Activated CD8-positive, alpha-beta memory T cell treated with anti-CD3 and anti-CD28 coated beads for 1 hour (primary cell): ENCODE measurements at places on chromosomes 6 and 20.

DNA sequence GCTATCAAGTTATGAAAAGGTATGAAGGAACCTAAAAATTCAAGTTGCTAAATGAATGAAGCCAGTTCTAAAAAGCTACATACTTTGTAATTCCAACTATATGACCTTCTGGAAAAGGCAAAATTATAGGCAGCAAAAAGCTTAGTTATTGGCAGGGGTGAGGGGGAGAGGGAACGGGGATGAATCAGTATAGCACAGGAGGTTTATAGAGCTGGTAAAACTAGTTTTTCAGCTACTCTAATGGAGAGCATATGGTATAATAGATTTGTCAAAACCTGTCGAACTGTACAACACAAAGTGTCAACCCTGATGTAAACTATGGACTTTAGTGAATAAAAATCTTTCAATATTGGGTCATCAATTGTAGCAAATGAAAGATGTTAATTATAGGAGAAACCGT, 18.7 kb downstream of the MANEA start:
- DNase-seq: no peak

DNA sequence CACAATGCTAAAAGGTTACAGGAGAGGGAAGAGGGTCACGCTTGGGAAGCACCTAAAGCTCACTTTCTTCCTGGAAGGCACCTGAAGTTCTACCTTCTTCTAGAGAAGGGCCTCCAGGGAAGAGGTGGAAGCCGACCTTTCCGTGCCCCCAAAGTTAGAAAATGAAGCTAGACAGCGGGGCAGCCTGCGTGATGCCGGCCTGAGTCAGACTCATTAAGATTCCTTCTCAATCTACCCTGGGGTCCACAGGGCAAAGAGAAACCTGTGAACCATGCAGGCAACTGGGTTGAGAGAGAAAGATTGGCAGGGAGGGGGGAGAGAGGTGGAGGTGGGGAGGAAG, 54.8 kb upstream of the CCDC167 start:
- no peak for DNase-seq

DNA sequence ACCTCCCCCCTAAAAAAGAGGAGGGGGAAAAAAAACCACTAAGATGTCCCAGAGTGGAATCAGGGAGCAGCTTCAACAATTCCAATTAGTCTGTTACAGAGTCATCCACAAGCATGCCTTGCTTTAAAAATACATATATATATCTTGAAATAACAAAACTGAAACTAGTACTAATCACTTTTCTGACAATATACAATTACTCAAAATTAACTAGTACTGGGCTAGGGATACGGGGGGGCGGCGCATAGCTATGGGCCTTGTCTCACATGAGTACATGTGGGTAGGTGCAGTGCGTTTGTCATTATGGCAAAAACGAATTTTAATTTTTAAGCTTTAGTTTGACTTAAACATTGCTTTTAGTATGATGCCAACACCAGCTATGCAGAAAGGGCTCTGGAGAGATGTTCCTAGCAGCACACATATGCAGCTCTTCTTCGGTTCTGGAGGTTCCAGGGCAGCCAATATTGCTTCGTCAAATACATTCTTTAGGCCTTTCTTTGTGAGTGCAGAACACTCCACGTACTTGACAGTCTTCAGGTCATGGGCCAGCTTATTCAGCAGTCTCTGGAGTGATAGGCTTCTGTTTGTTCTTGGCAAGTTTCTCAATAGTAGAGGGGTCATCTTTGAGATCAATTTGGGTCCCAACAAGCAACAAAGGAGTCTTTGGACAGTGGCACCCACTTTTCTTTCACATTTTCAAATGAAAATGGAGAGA, 38.8 kb downstream of the ITCH start:
- DNase-seq: no peak

- DNase-seq: no peak
These were observed 36.5 kb upstream of the PSMF1 start for GRCh38 chr20:1081891-1082290.

DNA sequence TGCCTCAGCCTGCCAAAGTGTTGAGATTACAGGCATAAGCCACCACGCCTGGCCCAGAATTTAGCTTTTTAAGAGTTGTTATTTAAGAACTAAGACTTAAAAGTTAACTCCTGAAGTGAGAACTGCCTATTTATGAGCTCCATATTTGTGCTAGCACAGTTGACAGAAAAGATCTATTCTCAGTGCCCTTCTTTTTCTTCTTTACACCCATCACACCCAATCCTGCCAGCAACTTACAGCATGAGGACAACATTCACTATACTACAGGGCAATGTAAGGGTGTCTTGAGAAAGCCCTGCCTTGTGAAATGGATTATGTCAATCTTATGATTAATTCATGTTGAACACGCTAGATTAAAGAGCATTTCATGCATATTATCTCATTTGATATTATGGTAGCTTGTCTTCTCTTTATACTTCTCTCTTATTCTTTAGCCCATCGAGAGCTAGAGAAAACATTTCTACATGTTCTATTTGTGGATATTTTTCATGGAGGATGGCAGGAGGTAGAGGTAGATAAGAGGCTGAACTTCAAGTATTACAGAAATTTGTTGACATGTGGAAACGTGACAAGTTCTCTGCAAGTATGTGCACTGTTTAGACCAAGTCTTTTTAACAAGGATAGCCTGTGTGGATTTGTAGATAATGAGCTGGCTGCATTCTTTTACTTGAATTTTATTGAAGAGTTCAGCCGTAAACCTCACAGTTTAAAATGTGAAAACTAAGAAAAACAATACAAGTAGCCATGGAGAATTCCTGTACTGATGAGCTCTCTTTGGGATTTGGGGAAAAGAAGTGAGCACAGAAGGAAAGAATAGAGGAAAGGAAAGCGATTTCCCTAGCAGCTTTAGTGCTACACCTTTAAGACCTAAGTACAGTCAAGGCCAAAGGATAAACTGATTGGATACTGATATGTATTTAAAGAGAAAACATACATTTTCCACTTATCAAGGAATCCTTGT, 212.2 kb downstream of the ARHGAP18 start:
- no peak for DNase-seq

DNA sequence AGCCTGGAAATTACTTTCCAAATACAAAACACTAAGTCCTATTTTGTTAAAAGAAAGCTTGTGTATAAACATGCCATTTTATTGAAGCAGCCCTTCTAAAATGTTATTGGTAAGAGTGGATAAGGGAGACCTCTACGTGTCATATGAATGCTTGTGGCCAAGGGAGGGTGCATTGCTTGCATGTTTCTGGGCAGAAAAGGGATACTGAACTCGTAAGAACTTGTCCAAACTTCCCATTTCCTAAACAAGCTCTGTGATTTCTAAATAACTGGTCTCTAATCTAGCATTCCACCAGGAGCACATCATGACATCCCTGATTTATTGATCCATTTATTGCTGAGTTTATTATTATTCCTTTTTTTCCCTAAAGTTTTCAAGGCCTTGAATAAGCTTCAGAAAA, 474.1 kb downstream of the CD109 start:
- no peak for DNase-seq

GRCh38 chr6:93972791-93973190, 553.4 kb upstream of the EPHA7 start:
- DNase-seq: no peak

- DNase-seq: no peak
These were observed at the start of gene IER3 for GRCh38 chr6:30744054-30744805. IER3 (minus strand) TSS chr6:30744547; CDS start chr6:30744518, 29 bp downstream.

- no peak for DNase-seq
These were observed 358.4 kb downstream of the BTBD3 start for GRCh38 chr20:12276011-12276673.

DNA sequence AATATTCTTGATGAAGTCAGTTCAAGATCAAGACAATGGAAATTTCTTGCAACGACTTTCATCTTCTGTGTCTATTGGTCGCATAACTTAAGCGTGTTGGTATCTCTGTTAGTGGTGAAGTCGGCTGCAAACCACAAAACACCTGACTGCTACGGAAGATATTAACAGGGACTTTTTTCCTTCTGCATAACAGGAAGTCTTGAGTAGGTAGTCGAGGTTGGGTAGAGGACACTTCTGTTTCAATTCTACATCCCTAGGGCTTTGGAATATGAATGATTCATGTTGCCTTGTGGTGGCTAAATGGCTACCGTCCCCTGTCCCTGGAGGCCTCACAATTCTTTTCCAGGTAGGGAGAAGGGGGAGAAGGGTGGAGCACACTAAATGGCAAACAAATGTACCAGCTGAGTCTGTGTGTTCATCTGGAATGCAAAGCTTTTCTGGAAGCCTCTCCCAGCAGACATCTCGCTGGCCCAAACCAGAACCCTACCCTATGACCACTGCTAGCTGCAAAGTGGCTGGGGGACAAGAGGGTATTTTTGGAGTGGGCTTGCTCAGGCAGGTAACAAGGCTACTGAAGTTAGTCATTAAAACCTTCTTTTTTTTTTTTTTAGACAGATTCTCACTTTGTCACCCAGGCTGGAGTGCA, 34.6 kb upstream of the NKX2-2 start:
- DNase-seq: no peak

DNA sequence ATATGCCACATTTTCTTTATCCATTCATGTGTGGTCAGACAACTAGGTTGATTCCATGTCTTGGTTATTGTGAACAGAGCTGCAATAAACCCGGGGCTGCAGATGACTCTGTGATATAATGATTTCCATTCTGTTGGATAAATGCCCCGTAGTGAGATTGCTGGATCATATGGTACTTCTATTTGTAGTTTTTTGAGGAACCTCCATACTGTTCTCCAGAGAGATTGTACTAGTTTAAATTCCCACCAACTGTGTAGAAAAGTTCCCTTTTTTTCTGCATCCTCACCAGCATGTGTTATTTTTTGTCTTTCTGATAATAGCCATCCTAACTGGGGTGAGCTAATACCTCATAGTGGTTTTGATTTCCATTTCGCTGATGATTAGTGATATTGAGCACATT, 62.2 kb upstream of the MAP3K4 start:
- no peak for DNase-seq

DNA sequence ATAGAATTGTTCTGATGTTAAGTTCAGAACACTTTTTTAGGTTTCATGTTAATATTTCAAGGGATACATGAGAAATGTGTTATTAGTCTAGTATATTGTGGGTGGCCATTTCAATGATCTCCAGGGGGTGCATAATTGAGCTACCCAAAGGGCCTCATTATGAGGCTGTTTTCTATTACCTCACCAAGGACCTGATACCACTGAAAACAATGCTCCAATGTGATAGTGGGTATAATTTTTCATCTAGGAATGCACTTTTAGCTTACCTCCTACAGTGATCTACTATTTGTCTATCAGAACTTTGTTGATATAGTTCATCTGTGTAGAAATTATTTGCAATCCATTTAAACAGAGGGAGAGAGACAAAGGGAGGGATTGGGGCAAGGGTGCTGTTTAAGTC, 106.8 kb upstream of the HS3ST5 start:
- DNase-seq: no peak

DNA sequence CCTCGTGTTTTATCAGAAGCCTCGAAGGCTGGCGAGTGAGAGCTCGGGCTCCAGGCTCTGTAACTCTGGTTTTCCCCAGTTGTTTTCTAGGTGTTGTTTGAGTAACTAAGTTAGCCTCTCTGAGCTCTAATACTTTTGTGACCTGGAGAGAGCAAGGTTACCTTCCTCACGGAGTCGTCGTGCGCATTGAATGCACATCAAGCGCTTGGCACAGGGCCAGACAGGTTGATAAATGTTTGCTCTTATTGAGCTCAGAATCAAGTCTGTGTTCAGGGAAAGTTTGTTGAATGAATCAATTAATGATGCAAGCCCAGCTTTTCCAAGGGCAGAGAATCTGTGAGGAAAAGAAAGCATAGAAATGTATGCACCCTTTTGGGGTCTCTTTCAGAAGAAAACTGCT, 33.5 kb downstream of the EDN3 start:
- no peak for DNase-seq

- no peak for DNase-seq
These were observed 527.8 kb upstream of the RNF217 start for GRCh38 chr6:124434421-124434820.

- no peak for DNase-seq
These were observed 11.5 kb downstream of the BPI start for GRCh38 chr20:38315290-38315966.

GRCh38 chr20:19605786-19606485, 152.1 kb upstream of the RIN2 start:
- no peak for DNase-seq

DNA sequence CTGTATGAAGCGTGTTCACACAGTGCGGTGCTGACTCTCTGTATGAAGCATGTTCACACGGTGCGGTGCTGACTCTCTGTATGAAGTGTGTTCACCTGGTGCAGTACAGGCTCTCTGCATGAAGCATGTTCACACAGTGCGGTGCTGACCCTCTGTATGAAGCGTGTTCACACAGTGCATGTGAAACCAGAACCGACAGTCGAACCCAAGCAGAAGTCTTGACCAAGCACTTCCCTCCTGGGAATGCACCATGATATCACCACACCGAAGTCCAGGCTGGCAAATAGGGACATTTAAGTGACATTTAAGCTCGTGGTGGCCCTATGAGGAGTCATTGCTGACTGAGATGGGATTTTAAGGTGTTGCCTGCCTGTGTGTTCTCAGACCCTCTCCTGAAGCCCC, 11.3 kb upstream of the SERPINB1 start:
- DNase-seq: no peak

- DNase-seq: no peak
These were observed 139.3 kb downstream of the RFPL4B start for GRCh38 chr6:112486454-112486853.

DNA sequence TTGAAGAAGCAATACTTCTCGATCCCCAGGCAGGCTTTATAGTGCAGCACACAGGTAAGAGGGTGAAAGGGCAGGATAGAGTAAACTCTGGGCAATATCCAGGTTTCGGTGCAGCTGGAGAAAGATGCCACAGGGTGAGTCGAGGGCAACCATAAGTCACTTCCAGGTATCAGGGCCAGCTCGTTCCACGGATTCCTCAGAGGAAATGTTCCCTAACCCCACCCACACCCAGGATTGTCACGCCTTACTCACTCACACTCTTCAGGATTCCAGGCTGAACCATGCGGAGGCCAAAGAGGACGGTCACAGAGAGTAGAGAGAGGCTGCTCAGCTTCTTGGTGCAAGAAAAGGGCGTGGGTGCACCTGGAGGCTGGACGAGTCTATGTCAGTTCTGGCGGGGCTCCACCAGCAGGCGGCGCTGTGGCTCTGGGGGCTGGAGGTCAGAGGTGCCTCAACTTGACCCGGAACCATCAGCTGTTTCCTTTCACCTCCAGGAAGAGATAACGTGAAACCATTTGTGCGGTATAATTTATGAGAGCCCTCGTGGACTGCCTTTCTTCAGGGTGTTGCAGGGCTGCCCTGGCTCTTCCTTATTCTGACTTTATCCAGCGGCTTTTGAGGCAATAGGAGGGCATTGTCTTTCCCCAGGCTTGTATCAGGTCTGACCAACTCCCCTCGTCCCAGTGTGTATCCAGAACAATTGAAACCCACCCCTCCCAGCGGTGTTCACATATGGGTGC, 14.5 kb upstream of the WFDC12 start:
- no peak for DNase-seq
